ENCODE measurements at places on chromosomes 6 and 20. TPM values are rescaled to one million over a fixed set of nuclear protein-coding genes. Genes with fewer than 3 reads are reported as not detected.

GRCh38 chr6:44238687-44239350, 8.1 kb upstream of the HSP90AB1 start:
- DNase-seq, result no peak

- DNase-seq, result no peak
Observed at GRCh38 chr6:116221911-116222310, 32.0 kb downstream of the TSPYL4 start.

DNA sequence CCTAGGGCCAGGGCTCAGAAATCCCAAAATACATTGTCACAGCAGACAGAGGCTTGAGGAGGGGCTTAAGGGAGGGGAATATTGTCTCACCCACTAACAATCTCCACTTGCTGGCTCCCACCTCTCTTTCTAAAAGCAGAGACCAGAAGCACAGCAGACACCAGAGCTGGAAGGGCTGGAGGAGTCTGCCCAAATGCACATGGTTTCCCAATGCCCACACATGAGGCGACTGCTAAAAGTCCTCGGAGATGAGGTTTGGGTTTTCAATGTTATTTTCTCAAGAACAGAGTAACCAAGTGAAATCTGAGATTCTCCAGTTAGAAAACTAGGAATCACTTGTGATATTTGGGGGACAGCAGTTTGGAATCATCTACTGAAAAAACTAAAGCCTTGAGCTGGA, 325.6 kb upstream of the JARID2 start:
- no peak for DNase-seq

- no peak for DNase-seq
Observed at GRCh38 chr6:2531426-2532215, 219.1 kb downstream of the MYLK4 start.

DNA sequence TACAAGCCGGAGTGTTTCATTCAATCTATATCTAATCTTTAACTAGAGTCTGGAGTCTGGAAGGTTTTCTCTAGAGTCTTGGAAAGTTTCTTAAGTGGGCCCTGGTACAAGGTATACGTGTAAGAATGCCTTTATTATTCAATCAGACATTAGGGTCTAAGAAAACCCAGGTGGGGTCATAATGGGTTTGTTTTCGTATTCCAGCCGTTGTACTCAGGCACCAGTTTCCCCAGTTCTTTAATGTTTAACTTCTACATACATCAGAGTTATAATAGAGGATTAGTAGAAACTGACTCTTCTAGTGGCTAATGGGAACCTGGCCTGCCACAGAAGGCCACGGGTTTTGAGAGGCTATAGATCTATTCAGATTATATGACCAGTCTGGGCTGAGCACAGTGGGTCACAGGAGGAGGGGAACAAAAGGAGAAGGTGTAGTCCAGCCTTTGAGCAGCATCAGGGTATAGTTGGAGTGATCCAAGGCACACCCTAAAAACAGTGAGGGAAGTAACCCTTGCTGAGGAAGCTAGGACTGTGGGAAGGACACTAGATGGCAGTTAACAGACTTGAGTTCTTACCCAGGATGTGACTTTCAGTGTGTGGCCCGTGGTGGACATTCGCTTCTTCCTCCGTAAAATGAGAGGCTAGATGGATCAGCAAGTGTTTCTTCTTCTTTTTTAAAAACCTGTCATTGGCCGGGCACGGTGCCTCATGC, 15.5 kb downstream of the FAM83B start:
- peak; percentile 24 for DNase-seq

GRCh38 chr6:1729750-1730140, 120.0 kb downstream of the FOXC1 start:
- no peak for DNase-seq

- DNase-seq, result no peak
Observed at GRCh38 chr6:118100717-118101116, 193.7 kb downstream of the SLC35F1 start.

- no peak for DNase-seq
Observed at GRCh38 chr6:2384528-2384927, 139.1 kb upstream of the GMDS start.

GRCh38 chr20:60049601-60050000, 91.4 kb downstream of the CDH26 start:
- no peak for DNase-seq

GRCh38 chr6:15336900-15337560, 91.2 kb downstream of the JARID2 start:
- no peak for DNase-seq

DNA sequence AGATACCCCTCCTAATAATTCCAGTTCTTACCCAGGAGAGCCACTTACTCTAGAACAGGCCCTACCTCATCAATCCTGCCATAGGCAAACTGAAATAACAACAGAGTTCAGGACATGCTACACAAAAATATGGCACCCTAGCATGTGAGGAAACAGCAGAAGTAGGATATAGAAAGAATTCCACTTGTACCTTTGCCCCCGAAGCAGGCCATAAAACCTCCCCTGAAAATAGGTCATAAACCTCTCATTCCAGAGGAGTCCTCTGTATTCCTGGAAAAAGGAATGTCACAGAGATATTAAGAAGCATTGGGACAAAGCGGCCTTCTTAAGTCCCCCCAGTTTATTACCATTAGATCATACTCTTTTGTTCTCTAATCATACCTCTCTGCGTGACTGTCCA, 504.3 kb upstream of the MARCKS start:
- DNase-seq, result no peak

DNA sequence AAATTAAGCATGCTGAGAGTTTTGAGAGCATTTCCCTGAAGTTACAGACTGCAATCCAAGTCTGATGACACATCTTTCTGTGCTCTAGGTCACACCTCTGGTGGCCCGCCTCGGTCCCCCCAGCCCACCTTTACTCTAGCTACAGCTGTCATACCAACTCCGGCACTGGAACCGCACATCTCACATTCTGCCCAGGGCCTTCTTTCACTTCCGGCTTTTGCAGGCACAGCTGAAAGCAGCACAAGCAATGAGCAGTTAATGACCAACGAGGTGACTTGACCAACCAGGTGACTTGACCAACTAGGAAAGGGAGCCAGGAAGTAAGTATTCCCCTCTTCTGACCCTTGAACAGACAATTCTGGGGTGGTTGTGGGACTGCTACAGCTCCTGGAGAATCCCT, 88.6 kb upstream of the MOCS1 start:
- DNase-seq, result no peak

- no peak for DNase-seq
Observed at GRCh38 chr6:21395121-21395520, 198.4 kb upstream of the SOX4 start.

DNA sequence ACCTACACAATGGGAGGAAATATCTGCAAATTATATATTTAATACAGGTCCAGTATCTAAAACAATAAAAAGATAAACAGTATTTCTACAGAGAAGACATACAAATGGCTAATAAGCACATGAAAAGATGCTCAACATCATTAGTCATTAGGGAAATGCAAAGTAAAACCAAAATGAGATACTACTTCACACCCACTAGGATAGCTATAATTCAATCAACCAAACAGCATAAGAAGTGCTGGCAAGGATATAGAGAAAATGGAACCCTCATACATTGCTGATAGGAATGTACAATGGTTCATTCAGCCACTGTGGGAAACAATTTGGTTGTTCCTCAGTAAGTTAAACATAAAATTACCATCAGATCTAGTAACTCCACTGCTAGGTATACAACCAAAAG, 48.7 kb downstream of the NUDT3 start:
- no peak for DNase-seq

DNA sequence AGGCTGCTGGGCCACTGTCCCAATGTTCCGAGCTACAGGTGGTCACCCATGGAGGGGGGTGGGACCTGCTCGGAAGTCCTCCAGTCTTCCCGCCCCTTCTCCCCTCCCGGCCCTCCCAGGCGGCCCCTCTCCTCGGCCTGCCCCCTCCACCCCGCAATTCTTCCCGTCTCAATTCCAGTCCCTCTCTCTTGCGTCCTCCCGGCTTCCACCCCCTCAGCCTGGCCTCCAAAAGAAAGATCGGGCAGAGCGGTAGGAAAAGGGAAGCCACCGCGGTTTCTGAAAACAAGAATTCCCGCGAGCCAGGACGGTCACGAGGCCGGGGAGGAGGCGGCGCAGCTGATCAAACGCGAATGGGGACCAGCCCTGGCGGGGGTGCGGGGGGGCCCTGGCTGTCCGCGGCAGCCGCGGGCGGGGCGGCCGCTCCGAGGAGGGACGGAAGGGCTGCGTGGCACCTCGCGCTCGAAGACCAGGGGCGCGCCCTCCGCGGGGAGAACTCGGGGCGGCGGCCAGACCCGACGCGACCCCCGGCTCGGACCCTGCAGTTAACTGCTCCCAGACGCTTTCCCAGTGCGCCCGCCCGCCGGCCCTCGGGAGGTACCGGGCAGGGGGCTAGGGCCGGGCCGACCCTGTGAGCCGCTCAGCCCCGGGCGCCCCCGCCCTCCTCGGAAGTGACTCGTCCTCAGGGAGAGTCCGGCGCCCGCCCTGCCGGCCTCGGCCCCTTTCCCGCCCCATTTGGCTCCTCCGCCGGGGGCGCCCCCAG, 1.0 kb downstream of the PXDC1 start:
- no peak for DNase-seq

GRCh38 chr6:83168556-83168955, 24.5 kb downstream of the PGM3 start:
- no peak for DNase-seq

DNA sequence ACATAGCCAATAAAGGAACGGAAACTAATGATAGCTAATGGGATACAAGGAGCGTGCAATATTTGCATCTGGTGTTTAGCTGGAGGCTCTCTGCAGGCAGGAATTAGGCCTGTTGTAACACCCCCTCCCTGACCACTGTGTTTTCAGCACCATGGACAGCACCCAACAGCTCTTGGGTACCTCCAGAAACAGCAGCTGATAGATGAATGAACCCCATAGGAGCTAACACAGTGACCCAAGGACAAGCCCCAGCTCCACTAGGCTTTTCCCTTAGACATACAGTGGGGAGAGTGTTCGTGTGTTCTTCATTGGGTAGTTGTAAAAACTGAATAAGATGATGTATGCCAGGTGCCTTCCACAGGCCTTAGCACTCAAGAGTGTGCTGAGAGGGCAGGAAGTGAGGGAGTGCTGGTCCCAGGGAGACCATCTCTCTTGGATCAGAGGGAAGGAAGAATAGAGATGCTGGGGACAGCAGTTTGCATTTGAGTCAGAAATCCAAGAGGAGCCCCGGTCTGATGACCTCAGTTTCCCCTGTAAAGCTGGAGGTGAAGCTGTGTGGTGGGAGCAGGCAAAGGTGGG, 161.3 kb downstream of the PHACTR3 start:
- DNase-seq, result no peak

DNA sequence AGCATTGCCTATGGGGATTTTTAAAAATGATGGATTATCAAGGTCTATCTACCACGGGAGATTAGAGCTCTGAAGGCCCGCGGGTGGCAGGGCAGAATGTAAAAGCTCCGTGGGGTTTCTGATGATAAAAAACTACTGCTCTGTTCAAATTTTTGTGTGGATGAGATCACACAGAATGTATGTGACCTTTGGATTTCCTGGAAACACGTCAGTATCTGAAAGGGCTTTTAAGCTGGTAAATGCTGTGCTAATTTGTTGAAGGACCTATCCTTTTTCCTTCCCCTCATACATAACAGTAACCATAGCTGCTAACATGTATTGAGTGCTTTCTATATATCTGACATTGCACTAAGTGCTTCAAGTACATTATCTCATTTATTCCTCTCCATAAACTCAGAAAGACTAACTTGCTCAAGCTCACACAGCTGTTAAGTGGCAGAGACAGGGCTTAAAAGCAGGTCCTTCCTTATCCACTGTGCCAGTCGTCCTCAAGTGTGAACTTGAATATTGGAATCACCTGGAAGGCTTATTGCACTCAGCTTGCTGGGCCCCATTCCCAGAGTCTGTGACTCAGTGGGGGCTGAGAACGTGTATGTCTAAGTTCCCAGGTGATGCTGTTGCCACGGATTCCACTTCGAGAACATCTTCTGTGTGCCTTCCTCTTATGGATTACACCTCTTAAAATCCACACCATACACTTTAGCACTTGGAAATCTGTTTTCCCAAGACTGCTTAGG, 1.9 kb upstream of the TMEM242 start:
- no peak for DNase-seq

GRCh38 chr6:146154197-146154596, 125.3 kb downstream of the GRM1 start:
- no peak for DNase-seq

- peak; percentile 80 for DNase-seq
Observed at GRCh38 chr6:15399641-15400470, 154.0 kb downstream of the JARID2 start.

- DNase-seq, result peak; percentile 36
Observed at GRCh38 chr6:144411531-144412165, 126.5 kb downstream of the UTRN start.

- DNase-seq, result no peak
Observed at GRCh38 chr6:23983735-23984134, 142.3 kb upstream of the NRSN1 start.

DNA sequence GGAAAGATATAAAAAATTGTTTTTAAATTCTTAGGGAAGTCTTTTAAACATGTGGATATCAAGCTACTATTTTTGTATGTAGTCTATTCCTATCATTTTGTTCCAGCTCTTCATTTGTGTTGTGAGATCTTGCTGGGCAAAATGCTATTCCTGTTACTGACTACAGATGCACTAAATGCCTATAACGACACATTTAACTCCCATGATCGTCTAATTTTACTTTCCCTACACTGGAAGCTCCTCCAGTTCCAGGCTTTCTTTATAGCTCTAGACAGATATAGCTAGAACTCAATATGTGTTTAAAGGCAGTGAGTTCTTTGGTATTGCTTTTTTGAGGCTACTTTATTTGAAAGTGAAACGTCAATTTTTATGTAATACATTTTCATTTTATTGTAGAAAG, 971.5 kb upstream of the CITED2 start:
- DNase-seq, result no peak

DNA sequence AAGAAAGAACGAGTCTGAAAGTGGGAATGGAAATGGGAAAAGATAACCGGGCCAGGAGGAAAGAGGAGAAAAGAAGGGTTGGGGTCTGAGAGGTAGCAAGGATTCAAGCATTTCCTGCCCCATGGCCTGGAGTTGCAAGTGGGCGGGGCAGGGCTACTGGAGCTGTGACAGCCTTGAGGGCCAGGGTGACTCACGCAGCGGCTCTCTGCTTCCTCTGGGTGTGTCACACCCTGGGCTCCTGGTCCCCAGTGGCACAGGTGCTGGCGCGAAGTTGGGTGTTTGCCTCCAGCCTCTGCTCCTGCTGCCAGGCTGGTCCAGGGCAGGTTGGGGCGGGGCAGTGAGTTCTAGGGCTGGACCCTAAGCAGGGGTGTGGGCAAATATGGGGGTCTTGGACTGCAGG, 3.3 kb upstream of the ULBP3 start:
- no peak for DNase-seq

GRCh38 chr20:38303908-38304379, at the start of gene BPI:
Gene BPI (plus strand): TSS chr20:38304156. CDS start chr20:38304224, 68 bp downstream.
- no peak for DNase-seq

GRCh38 chr6:87220997-87221396, 65.6 kb downstream of the ZNF292 start:
- no peak for DNase-seq

GRCh38 chr20:38231531-38232121, 28.9 kb downstream of the KIAA1755 start:
- no peak for DNase-seq

The CENPW gene
- 31.5 TPM for polyA plus RNA-seq

The SRSF6 gene
- polyA plus RNA-seq, result 335 TPM

The BTNL2 gene
- 0.18 TPM for polyA plus RNA-seq

The C6orf163 gene
- polyA plus RNA-seq, result 2.8 TPM

The SGK2 gene
- 27.9 TPM for polyA plus RNA-seq

The HLA-DOB gene
- polyA plus RNA-seq, result 0.29 TPM

The MEI4 gene
- polyA plus RNA-seq, result 2.1 TPM

The C6orf120 gene
- 45.2 TPM for polyA plus RNA-seq

The SLC32A1 gene
- polyA plus RNA-seq, result 2.0 TPM

The SLC17A2 gene
- 0.58 TPM for polyA plus RNA-seq

The LY6G6C gene
- 0.74 TPM for polyA plus RNA-seq

The TPD52L2 gene
- 99.6 TPM for polyA plus RNA-seq

The PXDC1 gene
- polyA plus RNA-seq, result 17.7 TPM

The RBBP8NL gene
- 0.04 TPM for polyA plus RNA-seq

The XKR7 gene
- polyA plus RNA-seq, result 0.36 TPM

The MOXD1 gene
- 332 TPM for polyA plus RNA-seq
